ENCODE measurements at places on chromosomes 13 and 19. TPM values are rescaled to one million over a fixed set of nuclear protein-coding genes. Genes with fewer than 3 reads are reported as not detected.

GRCh38 chr13:99389520-99390304, 82.5 kb upstream of the GPR183 start:
- no peak for DNase-seq

GRCh38 chr19:18091217-18091608, 4.5 kb upstream of the IL12RB1 start:
- DNase-seq = no peak

GRCh38 chr13:29958476-29958875, 108.1 kb upstream of the UBL3 start:
- DNase-seq = no peak

GRCh38 chr13:79519255-79519654, 38.3 kb downstream of the NDFIP2 start:
- peak; percentile 68 for DNase-seq

Gene KLK6
- not detected for total RNA-seq

All from fibroblast of lung (primary cell).